ENCODE measurements at places on chromosomes 12 and 14.

DNA sequence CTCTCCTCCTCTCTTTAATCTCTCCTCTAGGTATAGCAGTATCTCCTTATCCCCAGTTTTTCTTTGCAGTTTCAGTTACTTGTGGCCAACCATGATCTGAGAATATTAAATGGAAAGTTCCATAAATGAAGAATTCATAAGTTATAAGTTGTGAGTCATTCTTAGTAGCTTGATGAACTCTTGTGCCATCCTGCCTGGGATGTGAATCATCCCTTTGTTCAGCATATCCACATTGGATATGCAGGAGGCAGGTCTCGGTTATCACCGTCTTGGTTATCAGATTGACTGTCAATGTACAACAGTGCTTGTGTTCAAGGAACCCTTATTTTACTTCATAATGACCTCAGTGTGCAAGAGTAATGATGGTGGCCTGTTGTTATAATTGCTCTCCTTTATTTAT lies 134.0 kb downstream of the TMEM117 start:
- DNase-seq = no peak

DNA sequence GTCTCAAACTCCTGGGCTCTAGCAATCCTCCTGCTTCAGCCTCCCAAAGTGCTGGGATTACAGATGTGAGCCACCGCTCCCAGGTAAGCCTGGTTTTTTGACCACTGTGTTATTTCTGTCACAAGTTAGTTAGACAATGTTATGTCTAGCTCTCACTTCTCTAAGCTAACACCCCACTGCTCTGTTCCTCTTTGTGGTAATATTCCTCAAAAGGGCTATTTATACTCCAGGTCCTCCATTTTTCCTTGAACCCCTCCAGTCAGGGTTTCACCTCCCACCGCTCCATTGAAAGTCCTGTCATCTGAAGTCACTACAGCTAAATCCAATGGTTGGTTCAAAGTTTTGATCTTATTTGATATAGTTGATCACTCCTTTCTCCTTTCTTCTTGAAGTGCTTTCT lies 5.1 kb downstream of the IRAK3 start:
- DNase-seq = no peak

DNA sequence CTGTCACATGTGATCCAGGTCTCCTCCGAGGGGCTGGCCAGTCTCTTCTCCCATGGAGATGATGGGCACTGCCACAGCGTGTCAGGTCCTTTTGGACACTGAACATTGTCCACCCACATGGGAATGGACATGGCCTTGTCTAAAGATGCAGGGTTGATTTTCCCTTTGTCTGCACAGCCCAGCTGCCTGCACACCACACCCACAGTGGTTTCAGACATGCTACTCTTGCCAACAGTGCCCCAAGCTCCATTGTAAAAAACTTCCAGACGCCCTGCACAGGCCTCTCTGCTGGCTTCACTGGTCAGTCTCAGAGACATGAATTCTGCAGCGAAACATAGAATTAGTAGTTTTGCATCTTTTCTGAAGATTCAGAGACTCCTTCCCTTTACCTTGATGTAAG lies 18.5 kb downstream of the CD163 start:
- no peak for DNase-seq

DNA sequence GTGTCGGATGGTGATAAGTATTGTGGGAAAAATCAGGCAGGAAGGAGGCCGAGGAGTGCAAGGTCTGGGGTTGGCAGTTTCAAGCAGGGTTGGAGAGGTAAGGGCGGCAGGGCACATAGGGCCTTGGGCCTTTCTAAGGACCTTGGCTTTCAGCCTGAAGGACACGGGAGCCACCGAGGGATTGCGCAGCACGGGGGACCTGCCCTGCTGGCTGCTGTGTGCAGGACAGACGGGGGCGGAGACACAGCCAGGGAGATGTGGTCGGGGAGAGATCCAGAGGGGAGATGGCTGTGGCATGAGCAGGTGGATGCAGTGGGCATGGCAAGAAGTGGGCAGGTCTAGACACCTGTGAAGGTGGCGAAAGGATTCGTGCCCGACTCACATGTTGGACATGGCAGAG lies 14.7 kb downstream of the OTUB2 start:
- no peak for DNase-seq

- no peak for DNase-seq
Observed at GRCh38 chr14:95475540-95476240, 40.8 kb downstream of the SYNE3 start.
